ENCODE measurements at places on chromosomes 5 and 9.

- no peak for DNase-seq
Measured at GRCh38 chr9:128333451-128333869, 6.9 kb upstream of the SLC27A4 start.

- no peak for DNase-seq
Measured at GRCh38 chr5:102850503-102850902, 95.4 kb downstream of the PAM start.

DNA sequence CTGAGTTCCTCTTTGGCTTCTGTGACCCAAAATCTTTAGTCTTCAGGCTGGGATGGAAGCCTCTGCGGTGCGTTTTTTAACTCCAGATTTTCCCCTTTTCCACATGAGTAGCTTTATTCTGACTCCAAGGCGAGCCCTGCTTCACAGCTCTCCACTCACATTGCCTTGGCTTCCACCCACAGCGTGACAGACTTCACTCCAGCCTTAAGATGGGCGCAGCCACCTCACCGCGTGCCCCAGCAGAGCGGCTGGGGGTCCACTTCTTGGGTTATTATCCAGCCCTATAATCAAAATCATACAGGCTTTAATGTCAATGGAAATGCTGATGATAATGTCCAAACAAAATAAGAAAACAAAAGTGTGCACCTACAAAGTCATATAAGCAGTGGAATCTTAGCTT is 1.2 kb downstream of the EXOC3 start:
- DNase-seq, result no peak

DNA sequence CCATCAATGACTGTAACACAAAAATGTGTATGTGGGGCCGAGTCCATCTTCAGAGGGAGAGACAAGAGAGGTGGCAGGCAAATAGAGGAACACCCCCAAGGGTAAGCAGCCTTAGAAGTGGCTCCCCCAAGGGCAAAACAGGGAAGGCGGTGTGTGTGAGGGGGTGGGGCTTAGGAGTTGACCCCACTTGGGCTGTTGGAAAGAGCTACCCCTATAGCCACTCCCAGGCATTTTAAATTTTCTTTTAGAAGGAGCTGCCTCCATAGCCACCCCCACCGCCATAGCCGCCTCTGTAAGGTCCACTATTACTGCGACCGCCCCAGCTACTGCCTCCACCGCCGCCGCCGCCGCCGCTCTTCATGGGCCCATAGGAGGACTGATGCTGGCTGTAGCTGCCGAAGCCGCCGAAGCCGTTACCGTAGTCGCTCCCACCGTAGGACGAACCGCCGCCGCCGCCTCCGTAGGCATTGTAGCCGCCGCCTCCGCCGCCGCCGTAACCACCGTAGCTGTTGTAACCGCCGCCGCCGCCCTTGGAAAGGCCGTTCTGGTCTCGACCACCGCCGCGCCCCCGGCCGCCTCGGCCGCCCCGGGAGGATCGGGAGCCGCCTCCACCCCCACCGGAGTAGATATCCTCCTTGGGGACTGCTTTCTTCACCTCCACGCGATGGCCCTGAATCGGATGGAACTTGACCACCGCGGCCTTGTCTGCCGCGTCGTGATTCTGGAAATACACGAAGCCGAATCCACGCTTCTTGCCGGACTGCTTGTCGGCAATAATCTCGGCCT is 1.1 kb downstream of the HNRNPA0 start:
- peak; percentile 42 for DNase-seq

- no peak for DNase-seq
Measured at GRCh38 chr5:96124589-96124988, 162.9 kb upstream of the ELL2 start.

Measured in anterior cingulate cortex (tissue), 58 donors.